ENCODE measurements at places on chromosomes 4 and X. TPM values are rescaled to one million over a fixed set of nuclear protein-coding genes. Genes with fewer than 3 reads are reported as not detected.

The ADGRG2 gene
- total RNA-seq: not detected

The HS3ST1 gene
- 0.44 TPM for total RNA-seq

The PNMA5 gene
- total RNA-seq: not detected

The MPP1 gene
- 11.3 TPM for total RNA-seq

The VCX gene
- not detected for total RNA-seq

The RHOXF2B gene
- not detected for total RNA-seq

The CT45A6 gene
- total RNA-seq: not detected

The NPY1R gene
- total RNA-seq: 2.6 TPM

The GPRIN3 gene
- total RNA-seq: 8.9 TPM

The BEX1 gene
- total RNA-seq: 60.3 TPM

The TEX11 gene
- total RNA-seq: not detected

The TMEM271 gene
- total RNA-seq: not detected

The LDOC1 gene
- total RNA-seq: 38.1 TPM

The GBA3 gene
- not detected for total RNA-seq

The SLC6A14 gene
- not detected for total RNA-seq

The GPR173 gene
- 9.4 TPM for total RNA-seq

The IGSF1 gene
- 1.1 TPM for total RNA-seq

The PDGFRA gene
- 3.4 TPM for total RNA-seq

The PTTG2 gene
- total RNA-seq: not detected

The CORIN gene
- 0.51 TPM for total RNA-seq

The UGT2B10 gene
- not detected for total RNA-seq

The MAGEE2 gene
- not detected for total RNA-seq
